Stimulated activated CD4-positive, alpha-beta T cell treated with anti-CD3 and anti-CD28 coated beads, Interleukin-1b, Interleukin-23, amount 100 ng/mL, for 1 hour (primary cell): ENCODE measurements at places on chromosomes 7 and 10.

- DNase-seq: no peak
Measured at GRCh38 chr7:131581241-131582051, 25.0 kb upstream of the PODXL start.

- no peak for DNase-seq
Measured at GRCh38 chr7:103914147-103914899, 75.1 kb downstream of the RELN start.

GRCh38 chr7:100132126-100132525, 5.4 kb downstream of the MBLAC1 start:
- DNase-seq: no peak

GRCh38 chr7:92648067-92648466, 57.9 kb upstream of the FAM133B start:
- no peak for DNase-seq

- no peak for DNase-seq
Measured at GRCh38 chr7:55237156-55237893, 127.8 kb upstream of the LANCL2 start.

DNA sequence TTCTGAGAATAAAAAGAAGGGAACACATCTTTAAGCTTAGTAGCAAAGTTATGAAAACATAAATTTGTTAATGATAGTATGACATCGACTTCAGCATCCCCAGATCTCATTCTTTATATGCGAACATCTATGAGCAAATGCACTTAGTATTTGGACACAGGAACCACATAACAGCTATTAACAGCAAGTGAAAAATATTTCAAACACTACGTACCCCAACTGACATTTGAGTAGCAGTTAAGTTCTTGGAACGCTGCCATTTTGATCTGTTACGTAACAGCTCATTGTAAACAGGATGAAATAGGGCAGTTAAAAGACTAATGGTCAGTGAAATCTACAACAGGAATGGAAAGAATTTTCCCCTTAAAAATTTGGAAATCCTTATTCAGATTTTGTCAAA, 428.9 kb downstream of the TNS3 start:
- no peak for DNase-seq

GRCh38 chr7:103810112-103810744, 179.2 kb downstream of the RELN start:
- DNase-seq: no peak

- DNase-seq: no peak
Measured at GRCh38 chr7:90433221-90433620, 30.0 kb downstream of the CLDN12 start.
